Hematopoietic multipotent progenitor cell treated with erythropoietin and hydrocortisone succinate and interleukin-3 and kit ligand, for 17 days (in vitro differentiated cells): ENCODE measurements at places on chromosomes 4 and X.

GRCh38 chr4:24002330-24002966 is 112.6 kb upstream of the PPARGC1A start:
- no peak for DNase-seq

DNA sequence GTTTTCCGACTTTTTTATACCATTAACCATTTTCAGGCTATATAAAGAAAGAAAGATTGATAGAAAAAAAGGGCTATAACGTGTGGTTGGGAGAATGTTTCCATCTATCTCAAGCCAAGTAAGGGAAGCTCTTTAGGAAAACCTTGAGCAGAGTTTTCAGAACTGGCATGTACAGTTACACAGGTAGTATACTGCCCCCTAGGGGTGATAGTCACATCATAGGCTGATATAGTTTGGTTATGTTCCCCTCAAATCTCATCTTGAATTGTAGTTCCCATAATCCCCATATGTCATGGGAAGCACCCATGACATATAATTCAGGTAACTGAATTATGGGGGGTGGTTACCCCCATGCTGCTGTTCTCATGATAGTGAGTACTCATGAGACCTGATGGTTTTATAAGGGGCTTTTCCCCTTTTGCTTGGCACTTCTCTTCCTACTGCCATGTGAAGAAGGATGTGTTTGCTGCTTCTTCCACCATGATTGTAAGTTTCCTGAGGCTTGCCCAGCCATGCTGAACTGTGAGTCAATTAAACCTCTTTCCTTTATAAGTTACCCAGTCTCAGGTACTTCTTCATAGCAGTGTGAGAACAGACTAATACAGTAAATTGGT is 186.8 kb downstream of the TMA16 start:
- peak; percentile 55 for DNase-seq

GRCh38 chrX:11789809-11790208 is 31.8 kb downstream of the MSL3 start:
- no peak for DNase-seq

DNA sequence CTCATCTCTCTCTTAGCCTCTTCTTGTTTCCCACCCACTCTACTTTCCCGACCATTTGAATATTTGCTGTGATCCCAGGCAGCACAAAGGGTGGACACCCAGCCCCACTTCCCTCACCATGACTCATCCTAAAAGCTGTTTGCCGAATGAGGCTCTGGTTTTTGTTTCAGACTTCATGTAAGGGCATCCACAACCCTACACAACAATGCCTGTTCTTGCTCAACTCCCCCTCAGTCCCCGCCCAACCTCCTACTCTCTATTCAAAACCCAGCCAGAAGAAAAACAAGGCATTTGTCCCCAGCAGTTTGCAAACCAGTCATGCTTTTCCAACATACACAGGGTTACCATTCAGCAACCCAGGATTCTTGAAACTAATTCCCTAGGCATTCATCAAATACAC is 516.5 kb upstream of the CNKSR2 start:
- no peak for DNase-seq

DNA sequence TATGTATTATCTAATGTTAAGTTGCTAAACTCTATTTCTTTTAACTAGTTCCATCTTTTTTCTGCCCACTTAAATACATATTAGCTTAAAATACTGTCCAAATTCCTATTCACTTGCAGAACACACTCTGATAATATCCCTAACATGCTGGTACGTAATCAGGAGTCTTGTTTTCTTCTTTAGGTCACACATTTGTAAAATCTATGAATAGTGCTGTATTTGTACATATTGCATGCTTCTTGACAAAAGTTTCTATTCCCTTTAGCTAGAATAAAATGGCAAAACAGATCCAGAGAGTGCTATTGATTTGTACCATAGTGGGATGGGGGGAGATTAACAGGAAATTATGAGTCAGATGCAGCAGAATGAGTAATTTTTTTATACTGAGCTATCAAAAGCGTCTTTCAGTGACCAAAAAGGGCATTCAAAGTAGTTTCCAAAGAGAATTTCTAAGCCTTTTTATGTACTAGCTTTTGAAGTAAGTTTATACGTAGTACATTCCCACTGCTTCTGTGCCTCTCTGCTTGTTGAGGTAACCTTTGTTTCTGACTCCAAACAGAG is 126.5 kb downstream of the PTPN13 start:
- DNase-seq: no peak

DNA sequence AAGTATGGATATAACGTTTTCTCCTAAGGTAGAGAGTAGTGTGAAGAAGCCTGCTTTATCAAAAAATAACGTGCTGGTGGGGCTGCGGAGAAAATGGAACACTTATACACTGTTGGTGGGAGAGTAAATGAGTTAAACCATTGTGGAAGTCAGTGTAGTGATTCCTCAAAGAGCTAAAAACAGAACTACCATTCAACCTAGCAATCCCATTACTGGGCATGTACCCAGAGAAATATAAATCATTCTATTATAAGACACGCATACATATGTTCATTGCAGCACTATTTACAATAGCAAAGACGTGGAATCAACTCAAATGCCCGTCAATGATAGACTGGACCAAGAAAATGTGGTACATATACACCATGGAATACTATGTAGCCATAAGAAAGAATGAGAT is 196.4 kb downstream of the DMD start:
- no peak for DNase-seq

DNA sequence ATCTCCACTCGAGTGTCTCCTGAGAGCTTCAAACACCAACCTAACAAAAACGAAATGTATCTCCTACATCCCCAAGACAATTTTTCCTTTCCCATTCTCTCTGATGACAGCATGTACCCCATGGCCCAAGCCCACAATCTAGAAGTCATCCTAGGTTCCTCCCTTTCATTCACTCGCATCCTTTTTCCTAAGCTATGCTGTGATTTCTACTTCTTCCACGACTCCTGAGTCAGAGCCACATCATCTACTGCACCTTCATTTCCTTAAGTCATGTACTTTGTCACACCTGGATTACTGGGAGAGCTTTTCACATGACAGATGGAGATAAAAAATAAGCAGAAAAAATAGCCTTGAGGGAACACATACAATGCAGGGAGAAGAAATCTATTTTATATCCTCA is 20.1 kb downstream of the C4orf36 start:
- no peak for DNase-seq

DNA sequence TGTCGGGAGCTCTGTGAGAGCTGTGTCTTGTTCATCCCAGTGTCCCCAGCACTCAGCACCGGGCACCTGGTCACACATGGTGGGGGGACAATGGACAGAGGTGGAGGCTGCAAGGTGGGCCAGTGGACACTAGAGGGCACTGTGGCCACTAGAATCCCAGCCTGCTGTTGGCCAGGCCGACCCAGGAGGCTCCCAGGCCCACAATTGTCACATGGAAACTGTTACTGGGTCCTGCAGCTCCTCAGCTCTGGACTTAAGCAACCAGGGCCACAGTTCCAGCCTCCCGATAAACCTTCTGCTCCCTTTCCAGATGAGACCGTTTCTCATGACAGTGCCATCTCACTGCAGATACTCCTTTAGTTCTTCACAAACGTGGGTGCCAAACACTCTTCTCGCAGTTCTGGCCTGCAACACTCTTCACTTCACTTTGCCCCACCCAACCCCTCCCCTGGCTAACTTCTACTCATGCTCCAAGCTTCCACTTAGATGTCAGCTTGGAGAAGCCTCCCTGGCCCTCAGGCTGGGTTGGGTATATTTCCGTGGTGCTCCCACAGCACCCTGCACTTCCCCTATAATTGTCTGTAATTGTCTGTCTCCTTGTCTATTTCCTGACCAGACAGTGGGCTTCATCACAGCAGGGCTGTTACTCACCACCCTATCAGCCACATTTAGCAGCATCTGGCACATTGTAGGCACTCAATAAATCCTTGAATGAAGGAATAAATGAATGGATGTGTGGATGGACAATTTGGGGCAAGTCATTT is 3.5 kb upstream of the IQSEC2 start:
- peak; percentile 29 for DNase-seq

DNA sequence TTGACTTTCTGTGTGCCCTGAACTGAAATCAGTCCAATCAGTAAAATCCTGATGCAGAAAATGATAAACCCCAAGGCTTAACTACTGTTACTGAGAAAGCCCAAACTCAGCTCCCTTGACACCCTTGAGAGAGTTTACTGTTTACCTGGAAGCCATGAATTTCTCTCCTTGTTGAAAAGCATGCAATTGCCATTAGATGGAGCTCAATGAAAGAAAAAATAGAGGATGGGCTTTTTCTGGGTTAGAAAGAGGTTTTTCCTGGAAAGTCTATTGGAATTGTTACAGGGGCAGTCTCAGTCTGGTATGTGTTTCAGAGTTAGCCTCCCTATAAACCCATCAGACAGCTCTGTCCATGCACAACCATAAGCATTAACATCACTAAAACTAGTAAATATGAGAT is 66.4 kb upstream of the C4orf54 start:
- DNase-seq: no peak

- DNase-seq: no peak
Measured at GRCh38 chrX:152028579-152028978, 54.1 kb upstream of the GABRE start.

- no peak for DNase-seq
Measured at GRCh38 chr4:777520-778262, 48.2 kb downstream of the CPLX1 start.

GRCh38 chr4:6435010-6435409 is 37.4 kb downstream of the PPP2R2C start:
- no peak for DNase-seq

- DNase-seq: no peak
Measured at GRCh38 chr4:8508740-8509139, 68.2 kb downstream of the TRMT44 start.

DNA sequence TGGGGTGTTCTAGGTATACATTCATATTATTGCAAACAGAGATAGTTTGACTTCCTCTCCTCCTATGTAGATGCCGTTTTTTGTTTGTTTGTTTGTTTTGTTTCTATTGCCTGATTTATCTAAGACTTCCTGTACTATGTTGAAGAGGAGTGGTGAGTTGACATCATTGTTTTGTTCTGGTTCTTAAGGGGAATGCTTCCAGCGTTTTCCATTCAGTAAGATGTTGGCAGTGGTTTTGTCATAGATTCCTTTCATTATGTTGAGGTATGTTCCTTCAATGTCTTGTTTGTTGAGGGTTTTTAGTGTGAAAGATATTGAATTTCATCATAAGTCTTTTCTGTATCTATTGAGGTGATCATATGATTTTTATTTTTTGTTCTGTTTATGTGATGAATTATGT is 401.6 kb upstream of the EPHA5 start:
- no peak for DNase-seq

DNA sequence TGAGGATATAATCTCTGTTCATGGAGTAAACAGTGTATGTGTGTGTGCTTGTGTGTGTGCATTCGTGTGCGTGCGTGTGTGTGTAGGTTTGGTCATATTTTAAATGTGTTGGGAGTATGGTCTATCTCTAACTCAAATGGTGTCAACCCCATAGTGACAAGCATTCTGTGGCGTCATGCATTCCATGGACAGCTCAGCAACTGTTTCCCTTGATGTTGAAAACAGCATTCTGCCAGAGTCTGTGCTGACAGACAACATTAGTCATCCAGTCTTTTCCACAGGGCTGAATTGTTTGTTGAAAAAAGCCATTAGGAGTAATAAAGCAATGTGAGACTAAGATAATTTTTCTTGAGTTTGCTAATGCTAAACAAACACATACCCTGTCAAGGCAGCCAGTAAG is 706.6 kb downstream of the PCDH19 start:
- DNase-seq: no peak

- DNase-seq: no peak
Measured at GRCh38 chrX:107171369-107172102, 34.7 kb downstream of the NUP62CL start.

DNA sequence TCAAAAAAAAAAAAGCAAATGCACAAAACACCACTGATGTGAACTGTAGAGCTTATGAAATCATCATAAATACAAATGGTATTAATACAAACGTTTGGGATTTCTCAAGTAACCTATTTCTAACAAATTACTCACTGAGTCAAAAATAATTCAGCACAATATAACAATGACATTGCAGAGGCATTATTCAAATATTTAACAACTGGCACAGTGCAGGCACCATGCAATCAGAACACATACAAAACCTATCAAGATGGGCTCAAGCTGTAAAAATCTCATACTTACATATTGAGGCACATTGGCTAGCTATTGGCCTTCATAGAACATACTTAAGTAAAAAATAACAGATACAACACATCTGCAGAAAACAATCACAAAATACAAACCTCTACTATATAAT is 81.1 kb downstream of the LRBA start:
- DNase-seq: no peak

GRCh38 chr4:10082459-10083272 is 33.9 kb downstream of the WDR1 start:
- DNase-seq: no peak

GRCh38 chr4:84085986-84086385 is 413.1 kb downstream of the NKX6-1 start:
- DNase-seq: no peak

GRCh38 chr4:84690481-84690880 is 107.6 kb downstream of the CDS1 start:
- no peak for DNase-seq

DNA sequence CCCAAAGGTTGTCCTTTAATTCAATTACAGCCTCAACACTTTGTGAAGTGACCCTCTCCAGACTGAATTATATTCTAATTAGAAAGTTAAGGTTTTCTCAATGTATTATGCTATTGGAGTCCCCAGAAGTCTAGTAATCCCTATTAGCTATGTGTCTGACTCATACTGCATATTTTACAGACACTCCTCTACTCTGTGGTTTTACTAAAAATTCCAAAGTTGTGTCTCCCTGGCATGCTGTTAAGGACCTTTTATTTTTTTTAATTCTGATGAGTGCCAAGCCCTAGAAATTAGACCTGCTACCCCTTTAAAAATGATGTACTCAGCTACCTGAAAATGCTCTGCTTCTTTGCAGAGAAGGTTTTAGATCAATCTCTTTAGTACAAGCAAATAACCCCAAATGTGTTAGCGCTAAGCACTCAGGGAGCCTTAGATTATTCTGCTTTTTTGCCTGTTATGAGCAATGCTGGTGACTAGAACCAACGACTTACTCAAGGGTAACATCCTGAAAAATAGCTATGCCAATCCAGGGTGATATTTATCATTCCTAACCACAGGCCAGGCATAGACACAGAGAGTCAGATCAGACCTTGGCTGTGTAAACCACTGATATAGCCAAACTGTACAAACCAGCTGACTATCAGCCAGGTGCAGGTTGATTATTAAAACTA is 26.1 kb upstream of the CXCL13 start:
- no peak for DNase-seq

DNA sequence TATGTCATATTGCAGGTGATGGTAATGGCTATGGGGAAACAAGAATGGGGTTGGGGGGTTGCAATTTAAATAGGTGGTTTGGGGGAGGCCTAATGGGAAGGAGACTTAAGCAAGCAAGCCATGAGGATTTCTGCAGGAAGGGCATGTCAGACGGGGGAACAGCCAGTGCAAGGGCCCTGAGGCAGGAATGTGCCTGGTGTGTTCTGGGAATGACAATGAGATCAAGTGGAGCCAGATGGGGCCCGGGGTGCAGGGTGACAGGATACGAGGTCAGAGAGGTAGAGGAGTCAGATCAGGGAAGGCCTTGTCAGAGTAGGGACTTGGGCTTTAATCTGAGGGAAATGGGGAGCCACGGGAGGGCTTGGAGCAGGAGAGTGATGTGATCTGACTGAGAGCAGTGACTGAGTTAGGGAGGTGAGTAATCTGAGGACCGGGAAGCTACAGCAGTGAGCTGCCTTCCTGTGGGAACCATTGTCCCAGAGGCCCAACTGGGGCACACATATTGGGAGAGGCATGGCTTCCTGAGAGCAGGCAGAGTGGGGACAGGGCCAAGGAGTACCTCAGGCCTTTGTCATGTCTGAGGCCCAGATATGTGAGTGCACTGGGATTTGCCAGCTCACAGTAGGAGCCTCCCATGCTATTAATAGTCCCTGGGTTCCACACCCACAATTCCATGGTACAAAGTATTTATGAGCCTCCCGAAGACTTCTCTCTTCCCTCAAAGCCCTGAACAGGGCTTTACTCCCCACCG is 139.8 kb downstream of the BCOR start:
- DNase-seq: no peak
